ENCODE measurements at places on chromosomes 11 and 22. TPM values are rescaled to one million over a fixed set of nuclear protein-coding genes. Genes with fewer than 3 reads are reported as not detected.
A peak's percentile ranks its signal among the peaks of the same experiment; 100 is the strongest.

GRCh38 chr22:19352766-19353165 lies 61.2 kb upstream of the CLTCL1 start:
- DNase-seq: no peak

Gene SLC22A25
- total RNA-seq: not detected

DNA sequence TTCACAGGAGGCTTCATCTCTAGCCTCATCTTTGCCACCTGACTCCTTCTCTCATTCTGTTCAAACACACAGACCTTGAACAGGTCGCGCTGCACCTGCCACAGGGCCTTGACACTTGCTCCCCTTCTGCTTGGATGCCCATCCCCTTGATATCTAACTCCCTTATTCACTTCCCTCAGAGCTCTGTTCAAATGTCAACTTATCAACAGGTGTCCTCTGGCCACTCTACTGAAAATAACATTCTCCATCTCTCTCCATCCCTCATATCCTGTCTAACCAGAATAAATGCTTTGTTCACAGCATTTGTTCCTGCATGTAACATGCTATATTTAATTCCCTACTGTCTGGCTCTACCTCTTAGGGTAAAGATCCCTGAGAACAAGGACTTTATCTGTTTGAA lies 67.2 kb upstream of the DRD2 start:
- DNase-seq: no peak

Gene NPAS4
- not detected for total RNA-seq

DNA sequence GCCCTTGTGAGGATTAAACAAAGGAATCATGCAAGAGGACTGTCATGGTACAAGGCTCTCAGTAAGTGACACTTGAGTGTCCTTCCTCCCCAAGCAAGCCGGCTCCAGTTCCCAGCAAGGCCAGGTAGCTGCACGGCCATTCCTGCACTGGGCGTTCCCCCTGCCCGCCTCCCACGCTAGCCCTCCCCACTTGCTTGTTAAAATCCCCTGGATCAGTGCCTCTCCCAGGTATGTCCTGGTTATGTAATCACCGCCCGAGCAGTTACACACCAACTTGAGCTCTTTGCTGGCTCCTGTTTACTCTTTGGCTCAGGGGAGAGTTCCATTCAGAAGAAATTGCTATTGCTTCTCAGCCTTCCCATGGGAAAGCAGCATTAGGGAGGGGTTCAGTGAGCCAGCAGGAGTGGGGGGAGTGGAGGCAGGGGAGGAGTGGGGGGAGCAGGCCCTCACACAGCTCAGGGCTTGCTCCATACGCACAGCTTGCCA lies 19.4 kb upstream of the MYEOV start:
- DNase-seq: peak; percentile 77

DNA sequence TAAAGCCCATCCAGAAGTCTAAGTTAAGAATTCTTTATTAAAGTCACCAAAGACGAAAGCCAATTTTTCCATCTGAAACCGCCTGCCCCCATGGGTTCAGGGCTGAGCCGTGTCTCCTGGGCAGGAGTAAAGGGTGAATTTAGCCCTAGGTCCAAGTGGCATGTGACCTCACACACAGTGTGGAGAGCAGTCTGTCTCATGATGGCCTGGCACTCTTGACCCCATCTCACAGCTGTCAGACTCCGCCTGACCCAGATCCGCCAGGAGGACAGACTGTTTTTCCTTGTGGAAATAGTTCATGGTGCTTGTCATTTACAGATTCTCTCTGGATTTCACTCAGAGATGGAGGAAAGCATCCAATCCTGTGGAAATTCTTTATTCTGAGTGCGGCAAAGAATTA lies 109.7 kb downstream of the GALNT18 start:
- DNase-seq: no peak

Gene P2RY2
- total RNA-seq: 6.3 TPM

GRCh38 chr22:48098243-48098920 lies 1335.9 kb downstream of the TBC1D22A start:
- DNase-seq: no peak
